ENCODE measurements at places on chromosomes 3 and 15.

DNA sequence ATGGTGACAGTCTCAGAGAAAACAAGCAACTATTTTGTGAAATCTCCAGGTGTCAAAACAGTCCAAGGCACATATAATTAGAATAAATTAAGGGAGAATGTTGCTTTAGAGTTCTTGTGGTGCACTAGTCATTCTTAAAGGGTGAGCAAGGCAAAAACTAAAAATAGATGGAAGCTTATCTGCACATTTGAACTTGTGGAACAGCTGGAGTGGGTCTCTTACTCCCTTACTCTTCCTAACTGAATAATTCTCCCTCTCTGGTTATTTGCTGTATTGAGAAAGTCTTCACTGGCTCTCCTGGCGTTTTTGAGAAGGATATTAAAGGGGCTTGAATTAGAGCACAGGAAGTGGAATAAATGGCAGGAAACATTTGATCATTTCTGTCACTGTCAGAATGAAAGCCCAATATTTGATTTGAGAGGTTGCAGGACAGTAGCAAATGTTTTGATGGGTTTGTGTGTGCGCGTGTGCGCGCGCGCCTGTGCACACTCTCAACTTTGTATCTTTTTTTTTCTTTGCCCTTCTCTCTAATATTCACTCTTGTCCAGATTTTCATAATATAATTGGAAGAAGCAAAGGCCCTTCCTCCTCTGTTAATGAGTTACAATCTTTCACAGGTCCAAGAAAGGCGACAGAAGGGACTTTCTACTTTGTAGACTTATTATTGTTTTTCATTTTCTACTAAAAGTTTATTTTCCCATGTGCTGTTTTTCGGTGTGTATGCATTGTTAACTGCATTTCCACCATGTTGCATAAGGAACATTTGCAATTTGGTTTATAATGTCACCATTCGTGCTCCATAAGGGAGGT lies 40.9 kb downstream of the AKAP13 start:
- no peak for DNase-seq

GRCh38 chr3:71163198-71163918 lies 420.2 kb downstream of the FOXP1 start:
- no peak for DNase-seq

GRCh38 chr15:35850284-35850683 lies 304.3 kb upstream of the DPH6 start:
- no peak for DNase-seq

DNA sequence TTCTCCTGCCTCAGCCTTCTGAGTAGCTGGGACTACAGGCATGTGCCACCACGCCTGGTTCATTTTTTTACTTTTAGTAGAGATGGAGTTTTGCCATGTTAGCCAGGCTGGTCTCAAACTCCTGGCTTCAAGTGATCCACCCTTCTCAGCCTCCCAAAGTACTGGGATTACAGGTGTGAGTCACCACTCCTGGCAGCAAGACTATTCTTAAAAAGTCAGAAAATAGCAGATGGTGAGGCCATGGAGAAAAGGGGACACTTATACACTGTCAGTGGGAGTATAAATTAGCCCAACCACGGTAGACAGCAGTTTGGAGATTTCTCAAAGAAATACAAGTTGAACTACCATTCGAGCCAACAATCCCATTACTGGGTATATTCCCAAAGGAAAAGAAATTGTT lies 603.3 kb upstream of the TBL1XR1 start:
- DNase-seq = no peak

DNA sequence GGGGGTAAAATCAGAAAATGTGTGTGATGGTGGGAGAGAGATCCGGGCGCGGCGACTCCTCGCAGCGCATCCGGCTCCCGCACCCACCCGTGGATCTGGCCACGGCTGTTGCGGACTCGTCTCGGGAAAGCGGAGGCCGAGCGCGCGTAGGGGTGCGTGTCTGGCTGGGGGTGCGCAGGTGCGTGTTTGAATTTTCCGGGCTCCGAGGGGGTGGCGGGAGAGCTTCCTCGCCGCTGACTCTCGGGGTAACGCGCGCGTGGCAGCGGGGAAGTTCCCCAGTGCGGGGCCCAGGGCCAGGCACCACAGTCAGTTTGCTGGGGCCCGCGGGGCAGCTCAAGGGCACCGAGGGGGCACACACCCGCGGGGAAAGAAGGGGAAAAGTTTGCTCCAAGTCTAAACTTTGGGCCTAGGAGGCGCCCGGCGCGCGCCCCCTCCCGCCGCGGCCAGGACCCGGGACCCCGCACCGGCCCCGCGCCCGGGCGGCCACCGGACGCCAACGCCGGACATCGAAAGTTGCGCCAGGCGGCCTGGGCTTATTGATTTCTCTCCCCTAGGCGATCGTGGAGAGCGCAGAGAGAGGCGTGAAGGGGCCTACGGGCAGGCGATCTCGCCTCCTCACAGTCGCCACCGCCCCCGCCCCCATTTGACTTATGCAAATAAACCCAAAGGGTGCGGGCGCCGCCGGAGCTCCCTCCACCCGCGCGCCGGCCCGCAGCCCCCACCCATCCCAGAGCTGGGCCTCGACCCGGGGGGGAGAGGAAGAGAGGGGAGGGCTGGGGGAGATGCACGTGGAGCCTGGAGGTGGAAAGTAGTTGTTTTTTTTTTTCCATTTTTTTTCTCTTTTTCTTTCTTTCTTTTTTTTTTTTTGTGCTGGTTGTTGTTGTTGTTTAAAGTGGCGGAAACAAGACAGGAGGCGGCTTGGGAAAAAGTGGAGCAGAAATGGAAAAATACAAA lies 639 bp downstream of the FOXP1 start:
- peak; percentile 62 for DNase-seq

DNA sequence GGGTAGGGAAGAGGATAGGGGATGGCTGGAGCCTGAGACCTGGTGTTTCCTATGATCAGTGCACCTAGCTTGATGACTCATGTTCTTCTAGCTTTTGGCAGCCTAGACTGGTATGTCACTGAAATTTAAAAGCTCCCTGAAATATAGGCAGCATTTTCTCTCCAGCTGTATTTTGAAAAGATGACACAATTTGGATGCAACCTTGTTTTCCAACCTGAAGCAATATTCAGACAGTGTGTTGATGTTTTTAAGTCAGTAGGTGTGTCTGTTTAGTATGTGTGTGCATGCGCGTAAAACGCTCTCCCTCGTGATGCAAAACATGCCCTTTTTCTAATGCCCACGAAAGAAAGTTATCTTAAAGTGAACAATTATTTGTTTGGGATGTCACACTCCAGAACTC lies 58.5 kb downstream of the RPL22L1 start:
- no peak for DNase-seq

All from stimulated activated CD8-positive, alpha-beta memory T cell treated with anti-CD3 and anti-CD28 coated beads, Interleukin-4, amount 100 ng/mL, for 4 hours (primary cell).